ENCODE measurements at places on chromosomes 1 and 21. TPM values are rescaled to one million over a fixed set of nuclear protein-coding genes. Genes with fewer than 3 reads are reported as not detected.

The KCNC4 gene
- 1.5 TPM for total RNA-seq

The PTGS2 gene
- 0.38 TPM for total RNA-seq

The SV2A gene
- 21.8 TPM for total RNA-seq

The CD5L gene
- not detected for total RNA-seq

The ARMH1 gene
- total RNA-seq, result 14.9 TPM

The C1orf146 gene
- total RNA-seq, result not detected

The RXFP4 gene
- not detected for total RNA-seq

The TMEM82 gene
- 1.4 TPM for total RNA-seq

The SLC35F3 gene
- total RNA-seq, result 0.71 TPM

DNA sequence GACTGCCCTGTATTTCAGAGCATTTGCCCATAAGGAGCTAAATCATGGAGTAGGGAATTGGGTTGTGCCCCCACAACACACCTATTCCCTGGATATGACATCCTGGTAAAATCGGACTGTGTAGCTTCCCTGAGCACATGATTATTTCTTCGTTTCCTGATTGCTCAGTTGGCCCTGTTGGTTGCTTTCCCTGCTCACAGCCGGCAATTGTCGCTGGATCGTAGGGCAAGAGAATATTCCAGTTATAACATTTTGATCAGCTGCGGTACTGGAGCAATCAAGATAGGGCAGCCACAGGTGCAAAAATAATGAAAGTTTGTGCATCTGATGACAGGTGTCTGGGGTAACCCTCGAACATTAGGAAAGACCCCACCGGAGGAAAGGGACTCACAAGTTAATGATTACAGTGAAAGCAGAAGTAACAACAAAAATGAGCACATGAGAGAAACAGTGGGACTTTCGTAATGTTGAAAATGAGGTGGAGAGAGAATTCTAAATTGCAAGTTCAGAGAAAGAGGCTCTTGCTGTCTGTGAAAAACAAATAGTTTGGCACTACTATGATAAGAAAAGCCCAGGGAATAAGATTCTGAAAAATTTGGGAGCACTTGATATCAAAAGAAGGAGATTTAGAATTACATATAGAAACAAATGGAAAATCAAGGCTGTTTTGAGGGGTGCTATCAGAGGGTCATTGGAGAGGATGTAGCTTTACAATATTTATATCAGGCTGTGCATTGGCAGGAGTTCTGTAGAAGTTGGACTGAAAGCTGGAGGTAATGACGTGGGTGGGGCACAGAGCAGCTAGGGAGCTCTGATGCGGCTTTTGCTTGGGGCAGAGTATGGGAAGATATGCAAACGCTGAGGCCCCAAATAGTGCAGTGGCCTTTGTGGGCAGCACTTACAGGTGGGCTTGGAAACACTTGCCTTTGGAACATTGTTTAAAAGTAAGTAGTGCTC, at the start of gene MAB21L3:
Gene MAB21L3 (plus strand): TSS at position 833 of the 957 bp plus-strand sequence. CDS start 1,217 bp downstream, outside the sequence.
- DNase-seq, result no peak

GRCh38 chr1:162349635-162350330, 26.9 kb downstream of the SPATA46 start:
- DNase-seq, result no peak

GRCh38 chr1:6024376-6024775, 21.3 kb upstream of the KCNAB2 start:
- DNase-seq, result no peak

DNA sequence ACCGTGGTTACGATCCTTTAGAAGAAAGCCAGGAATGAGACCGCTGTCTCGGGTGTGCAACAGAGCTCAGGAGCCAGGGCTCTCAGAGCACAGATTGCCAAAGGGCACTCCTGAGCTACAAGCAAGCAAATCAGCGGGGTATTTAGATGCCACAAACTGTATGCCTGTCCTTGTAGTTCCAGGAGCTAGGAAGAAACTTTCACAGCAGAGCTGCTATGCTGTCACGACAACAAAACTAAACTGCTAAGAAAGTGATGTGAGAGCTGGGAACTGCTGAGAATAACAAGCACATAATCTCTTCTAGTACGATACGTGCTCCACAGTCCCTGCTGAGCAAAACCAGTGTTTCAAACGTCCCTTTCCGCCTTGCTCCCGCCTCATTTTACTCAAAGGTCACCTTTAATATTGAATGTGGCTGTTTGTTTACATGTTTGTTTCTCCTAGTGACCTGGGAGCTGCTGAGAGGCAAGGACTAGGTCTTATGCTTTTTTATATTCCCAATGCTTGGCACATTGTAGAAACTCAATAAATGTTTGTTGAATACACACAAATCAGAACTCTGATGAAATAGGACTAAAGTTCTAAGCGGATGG, 14.7 kb downstream of the GREM2 start:
- DNase-seq, result no peak

GRCh38 chr1:79100385-79100784, 93.9 kb upstream of the ADGRL4 start:
- DNase-seq, result no peak

DNA sequence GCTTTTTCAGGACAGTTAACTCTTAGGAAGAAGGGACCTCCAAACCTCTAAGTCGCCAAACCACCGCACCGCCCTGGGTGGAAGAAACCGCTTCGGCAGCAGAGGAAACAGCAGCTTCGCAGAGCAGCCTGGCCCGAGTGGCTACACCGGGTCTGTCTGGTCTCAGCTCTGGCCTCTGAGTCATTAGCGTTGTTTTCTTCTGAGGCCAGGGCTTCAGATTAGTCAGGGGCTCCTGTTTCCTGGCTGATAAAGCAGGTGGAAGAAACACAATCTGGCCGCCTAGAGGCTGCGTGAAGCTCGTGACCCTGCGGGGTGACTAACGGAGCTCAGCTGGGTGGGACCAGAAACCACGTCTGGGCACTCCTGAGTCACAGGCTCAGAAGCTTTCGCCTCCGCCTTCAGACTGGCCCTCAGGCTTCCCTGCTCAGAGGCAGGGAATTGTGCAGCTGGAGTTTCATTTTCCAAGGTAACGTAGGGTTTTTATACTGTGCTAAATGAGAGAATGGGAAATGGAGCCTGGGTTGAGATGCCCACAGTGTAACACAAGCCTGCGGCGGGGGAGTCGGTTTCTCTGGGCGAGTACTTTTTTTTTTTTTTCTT, 44.9 kb downstream of the CHAF1B start:
- peak; percentile 51 for DNase-seq

GRCh38 chr1:107555578-107555977, 409.4 kb downstream of the VAV3 start:
- DNase-seq, result no peak

DNA sequence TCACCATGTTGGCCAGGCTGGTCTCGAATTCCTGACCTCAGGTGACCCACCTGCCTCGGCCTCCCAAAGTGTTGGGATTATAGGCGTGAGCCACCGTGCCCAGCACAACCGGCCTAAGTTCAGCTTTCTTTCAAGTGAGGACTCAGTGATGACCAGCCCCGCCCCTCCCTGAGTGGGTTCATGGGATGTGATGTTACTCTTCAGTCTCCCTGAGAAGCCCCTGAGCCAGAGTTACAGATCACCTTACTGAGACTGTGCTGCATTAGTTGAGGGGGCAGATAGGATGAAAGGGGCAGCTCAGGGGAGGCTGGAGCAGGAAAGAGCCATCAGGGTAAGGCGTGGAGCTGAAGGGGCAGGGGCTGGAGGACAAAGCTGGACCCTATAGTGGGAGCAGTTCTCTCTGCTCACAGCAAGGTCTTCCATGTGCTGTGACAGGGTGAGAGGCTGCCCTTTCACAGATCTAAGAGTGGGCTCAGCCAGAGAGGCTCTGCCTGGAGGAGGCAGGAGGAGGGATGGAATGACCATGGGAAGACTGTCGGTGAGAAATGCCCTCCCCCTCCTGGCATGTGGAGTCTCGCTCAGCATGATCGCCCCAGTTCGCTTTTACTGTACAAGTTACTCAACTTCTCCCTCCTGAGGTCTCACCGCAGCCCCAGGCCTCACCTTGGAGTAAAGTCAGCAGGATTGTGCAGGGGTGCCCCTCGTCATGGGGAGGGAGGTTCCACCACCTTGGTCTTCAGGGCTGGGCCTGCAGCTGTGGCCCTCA, 13.4 kb downstream of the SH2D2A start:
- no peak for DNase-seq

- DNase-seq, result peak; percentile 56
Measured at GRCh38 chr1:44819608-44820327, 11.4 kb downstream of the BTBD19 start.

DNA sequence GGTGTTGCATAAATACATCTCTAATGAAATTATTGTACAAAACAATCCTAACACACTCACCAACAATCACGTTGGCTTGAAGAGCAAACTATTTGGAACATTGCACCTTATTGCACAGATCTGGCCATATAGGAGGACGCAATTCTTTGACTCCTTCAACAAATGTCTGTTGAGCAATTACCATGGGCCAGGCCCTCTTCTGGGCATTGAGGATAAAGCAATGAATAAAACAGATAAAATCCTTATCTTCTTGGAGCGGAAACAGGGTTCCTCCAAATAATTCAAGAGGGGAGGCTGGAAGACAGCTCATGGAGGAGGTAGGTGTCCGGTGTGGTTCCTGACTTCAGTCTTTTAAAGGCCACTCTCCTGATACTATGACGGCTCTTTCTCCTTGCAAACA, 43.3 kb downstream of the PAX7 start:
- DNase-seq, result no peak

GRCh38 chr1:239886266-239886665, 205.4 kb upstream of the FMN2 start:
- no peak for DNase-seq

DNA sequence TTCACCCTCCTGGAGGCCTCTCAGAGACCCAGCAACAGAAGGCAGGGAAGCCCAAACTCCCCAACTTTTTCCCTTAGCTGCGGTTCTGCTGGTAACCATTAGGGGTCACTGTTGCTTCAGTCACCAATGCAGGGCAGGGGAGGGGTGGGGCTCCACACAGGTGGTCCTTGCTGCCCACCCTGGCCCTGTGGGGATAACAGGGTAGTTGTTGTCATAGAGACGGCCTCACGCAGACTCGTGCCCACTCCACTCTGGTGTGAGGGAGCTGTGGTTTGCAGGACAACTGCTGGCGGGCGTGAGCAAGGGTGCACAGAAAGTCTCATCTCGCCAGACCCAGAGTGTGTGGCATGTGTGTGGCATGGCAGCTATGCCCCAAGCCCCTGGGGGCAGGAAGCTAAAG, 19.9 kb downstream of the INSRR start:
- no peak for DNase-seq

DNA sequence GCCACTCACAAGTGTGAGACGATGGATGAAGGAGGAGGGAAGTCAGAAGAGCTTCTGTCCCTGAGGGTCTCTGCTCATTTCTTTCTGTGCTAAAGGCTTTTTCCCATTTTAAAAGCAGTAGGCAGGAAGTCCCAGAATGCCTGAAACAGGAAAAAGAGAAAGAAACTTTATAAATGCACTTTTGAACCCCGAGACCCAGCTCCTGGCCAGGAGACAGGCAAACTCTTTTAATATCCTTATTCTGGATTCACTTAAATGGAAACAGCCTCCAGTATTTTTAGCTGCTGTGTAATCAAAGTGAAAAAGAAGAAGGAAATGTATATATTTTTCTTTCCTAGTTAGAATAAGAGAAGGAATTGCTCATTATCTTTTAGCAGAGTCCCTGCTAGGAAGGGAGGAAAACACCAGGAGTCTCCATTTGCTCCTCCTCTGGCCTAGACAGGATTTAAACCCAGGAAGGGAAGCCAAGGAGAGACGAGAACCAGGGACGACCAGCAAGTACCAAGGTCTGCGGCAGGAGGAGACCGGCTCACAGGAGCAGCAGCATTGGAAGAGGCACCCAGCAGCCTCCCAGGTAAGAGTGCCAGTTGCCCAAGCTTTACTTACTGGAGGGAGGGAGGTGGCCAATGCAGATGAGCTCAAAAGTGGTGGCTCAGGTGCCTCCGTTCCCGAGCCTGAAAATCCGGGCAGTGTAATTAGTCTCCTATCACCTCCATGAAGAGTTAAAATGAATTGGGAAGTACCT, at the start of gene TNN:
Gene TNN (plus strand): TSS at position 472 of the 745 bp plus-strand sequence. CDS start 9,586 bp downstream, outside the sequence.
- DNase-seq, result no peak

DNA sequence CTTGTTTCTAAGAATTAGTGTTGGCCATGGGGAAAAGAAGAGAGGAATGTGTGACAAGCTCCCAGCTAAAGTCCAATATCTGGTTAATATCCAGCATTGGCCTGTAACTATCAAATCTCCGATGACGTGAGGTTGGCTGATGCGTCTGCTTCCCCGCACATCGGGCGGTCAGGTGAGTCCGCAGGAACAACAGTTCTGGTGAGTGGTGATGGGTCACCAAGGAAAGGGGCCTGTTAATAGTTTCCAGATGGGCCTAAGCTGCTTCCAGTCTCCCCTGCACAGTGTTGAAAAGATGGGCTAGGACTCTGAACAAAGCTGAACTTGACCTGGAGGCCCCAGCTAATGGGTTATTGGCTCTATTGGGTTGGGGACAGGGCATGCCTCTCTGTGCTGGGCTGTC, 193.1 kb upstream of the EDN2 start:
- no peak for DNase-seq

DNA sequence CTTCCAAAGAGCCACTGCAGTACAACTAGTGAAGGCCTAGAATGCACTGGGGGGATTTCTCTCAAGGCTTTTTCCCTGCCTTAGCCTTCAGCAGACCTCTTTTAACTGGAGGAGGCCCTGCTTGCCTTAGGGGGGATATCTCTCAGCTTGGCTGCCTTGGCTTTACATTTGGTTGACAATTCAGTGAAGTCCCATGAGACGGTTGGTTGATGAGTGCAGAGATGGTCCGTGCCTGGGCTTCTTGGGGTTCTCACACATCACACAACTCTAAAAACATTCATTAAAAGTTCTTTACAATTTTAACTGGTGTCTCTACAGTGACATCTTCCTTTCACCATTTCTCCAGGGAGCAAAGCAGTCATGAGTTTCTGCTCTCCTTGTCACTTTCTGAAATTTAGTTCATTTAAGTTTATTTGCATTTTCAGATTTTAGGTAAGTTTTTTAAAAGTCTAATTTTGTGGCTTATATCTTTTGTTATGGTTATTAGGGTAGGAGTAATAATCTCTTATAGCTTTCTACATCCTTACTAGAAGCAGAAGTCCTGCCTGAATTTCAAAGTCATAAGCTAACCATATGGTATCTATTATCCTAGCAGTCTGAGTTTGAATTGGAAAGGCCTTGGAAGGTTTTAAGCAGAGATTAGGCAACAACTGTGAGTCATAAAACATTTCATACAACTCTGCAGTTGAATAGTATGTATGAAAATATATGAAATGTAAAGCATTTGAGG, 487.6 kb downstream of the DPYD start:
- no peak for DNase-seq

GRCh38 chr21:42125571-42126544, 54.7 kb downstream of the UMODL1 start:
- DNase-seq, result no peak

- peak; percentile 38 for DNase-seq
Measured at GRCh38 chr21:41610042-41610839, 102.3 kb upstream of the TMPRSS2 start.

DNA sequence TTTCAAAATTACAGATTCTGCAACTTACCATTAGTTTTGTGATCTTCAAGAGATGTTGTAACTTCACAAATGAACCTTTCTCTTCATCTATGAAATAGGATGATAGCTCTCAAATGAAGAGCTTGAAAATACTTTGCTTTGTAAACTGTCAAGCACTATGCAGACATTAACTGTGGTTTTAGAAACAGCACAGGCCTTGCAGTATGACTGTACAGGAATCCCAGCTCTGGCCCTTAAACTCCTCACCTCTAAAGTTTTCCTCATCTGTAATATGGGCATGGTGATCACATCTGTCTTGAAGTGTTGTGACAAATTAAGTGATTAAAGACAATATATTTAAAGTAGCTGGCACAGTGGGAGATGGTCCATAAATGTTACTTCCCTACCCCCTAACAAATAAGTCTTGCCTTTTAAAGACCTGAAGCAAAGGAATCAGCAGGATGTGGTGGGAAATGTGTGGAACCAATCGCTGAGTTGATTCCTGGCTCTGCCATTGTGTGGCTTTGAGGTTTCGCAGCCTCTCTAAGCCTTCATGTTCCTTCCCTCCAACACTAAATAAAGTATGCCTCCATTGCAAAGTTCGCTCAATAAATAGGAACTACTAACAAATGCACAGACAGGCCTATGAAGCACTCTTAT, 5.5 kb upstream of the PTP4A2 start:
- DNase-seq, result no peak
